ENCODE measurements at places on chromosomes 4 and X.

DNA sequence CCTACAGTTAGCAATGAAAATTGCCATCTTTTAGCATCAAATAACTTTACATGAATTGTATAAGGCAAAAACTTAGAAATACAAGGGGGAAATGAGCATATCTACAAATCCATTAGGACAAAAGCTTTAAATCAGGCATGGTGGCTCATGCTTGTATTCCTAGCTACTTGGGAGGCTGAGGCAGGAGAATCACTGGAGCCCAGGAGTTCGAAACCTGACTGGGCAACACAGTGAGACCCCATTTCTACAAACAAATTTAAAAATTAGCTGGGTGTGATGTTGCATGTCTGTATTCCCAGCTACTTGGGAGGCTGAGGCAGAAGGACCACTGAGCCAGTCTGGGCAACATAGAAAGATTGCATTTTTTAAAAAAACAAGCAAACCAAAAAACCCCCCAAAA lies 61.3 kb downstream of the EIF4E start:
- DNase-seq: no peak

DNA sequence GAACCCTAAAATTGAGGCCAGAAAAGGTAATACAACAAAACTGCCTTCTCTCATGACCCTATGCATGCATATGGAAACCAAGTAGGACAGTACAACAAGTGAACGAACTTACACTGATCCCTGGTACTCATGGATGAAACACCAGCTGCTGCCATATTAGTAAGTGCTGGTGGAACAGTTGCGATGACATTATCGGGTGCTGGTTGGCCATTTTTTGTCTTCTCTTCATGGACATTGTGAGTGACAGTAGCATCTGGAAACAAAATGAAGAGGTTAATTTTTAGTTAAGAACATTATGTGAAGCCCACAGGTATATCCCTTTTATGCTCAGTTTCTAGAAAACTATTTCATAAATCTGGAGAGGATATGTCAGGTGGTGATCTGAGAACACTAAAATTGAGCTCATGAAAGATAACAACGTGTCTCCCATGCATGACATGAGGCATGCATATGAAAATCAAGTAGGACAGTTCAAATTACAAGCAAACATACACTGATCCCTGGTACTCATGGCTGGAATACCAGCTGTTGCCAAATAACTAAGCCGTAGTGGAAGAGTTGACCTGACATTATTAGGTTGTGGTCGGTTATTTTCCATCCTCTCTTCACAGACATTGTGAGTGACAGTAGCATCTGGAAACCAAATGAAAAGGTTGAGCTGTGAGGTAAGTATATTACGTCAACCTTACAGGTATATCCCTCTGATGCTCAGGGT lies 74.2 kb upstream of the CT45A1 start:
- DNase-seq: no peak

- DNase-seq: no peak
These were observed 43.4 kb downstream of the OSTC start for GRCh38 chr4:108693819-108694218.

DNA sequence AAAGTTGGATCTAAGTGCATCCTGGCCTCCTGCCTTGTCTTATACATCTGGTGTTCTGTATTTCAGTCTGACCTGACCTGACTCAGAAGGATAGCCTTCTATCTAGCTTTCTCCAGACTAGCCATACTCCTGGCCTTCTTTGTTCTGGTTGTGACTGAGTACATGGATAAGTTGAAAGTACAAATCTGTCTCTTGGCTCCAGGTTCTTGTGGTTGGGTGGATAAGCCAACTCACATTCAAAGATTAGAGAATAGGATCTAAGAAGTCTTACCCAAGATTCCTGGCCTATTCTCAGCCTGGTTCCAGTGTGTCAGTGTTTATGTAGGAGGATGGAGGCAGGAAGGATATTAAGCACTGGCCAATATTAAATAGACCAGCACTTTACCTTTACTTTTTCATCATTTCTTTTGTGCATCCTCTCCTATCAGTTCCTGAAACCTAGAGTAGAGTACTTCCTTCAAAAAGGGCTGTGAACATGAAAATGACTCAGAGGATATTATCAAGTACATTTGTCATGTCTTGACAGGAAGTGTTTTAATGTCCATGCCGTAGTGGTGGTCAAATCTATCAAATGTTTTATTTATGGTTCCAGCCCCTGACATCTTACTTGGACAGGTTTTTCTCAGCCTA lies 123.5 kb downstream of the IL15 start:
- DNase-seq: no peak

GRCh38 chr4:86959588-86960500 lies 25.0 kb downstream of the AFF1 start:
- DNase-seq: no peak

GRCh38 chrX:13538414-13538813 lies 31.0 kb upstream of the EGFL6 start:
- DNase-seq: no peak

- DNase-seq: no peak
These were observed 190.1 kb upstream of the GPRIN3 start for GRCh38 chr4:89497517-89498308.

DNA sequence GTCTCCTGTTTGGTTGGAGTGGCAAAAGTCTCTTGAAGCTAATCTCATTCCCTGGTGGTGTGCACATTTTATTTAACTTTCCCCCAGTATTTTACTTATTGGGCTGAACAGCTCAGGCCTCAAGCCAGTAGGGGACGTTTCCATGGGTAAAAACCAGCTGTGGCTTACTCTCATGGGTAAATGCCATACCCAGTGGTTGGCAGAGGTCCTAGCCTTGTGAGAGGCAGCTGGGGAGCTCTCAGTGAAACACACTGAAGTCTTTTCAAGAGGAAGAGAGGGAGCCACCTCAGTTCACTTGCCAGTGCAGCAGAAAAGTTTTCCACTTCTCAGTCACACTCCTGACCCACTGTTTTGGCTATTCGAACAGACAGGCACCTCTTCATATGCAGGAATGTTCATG lies 1964.2 kb downstream of the ARAP2 start:
- DNase-seq: no peak

GRCh38 chr4:4268776-4269175 lies 20.8 kb upstream of the TMEM128 start:
- DNase-seq: no peak

DNA sequence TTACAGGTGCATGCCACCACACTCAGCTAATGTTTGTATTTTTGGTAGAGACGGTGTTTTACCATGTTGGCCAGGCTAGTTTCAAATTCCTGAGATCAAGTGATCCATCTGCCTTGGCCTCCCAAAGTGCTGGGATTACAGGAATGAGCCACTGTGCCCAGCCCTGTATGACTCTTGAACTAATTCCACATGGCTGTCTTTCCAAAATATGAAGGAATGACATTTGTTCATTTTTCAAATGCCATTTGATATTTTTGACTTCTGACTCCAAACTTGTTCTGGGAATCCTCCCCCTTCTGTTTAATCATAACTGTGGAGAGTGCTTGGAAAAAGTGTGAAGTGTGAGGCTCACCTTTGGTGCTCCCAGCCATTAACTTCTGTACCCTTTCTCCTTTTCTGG lies 119.2 kb downstream of the NHS start:
- DNase-seq: no peak

- DNase-seq: no peak
These were observed 6.3 kb upstream of the LETM1 start for GRCh38 chr4:1862055-1862911.

GRCh38 chr4:132592850-132593249 lies 556.2 kb upstream of the PCDH10 start:
- no peak for DNase-seq

- DNase-seq: no peak
These were observed 100.7 kb upstream of the GRPR start for GRCh38 chrX:16022580-16023200.

DNA sequence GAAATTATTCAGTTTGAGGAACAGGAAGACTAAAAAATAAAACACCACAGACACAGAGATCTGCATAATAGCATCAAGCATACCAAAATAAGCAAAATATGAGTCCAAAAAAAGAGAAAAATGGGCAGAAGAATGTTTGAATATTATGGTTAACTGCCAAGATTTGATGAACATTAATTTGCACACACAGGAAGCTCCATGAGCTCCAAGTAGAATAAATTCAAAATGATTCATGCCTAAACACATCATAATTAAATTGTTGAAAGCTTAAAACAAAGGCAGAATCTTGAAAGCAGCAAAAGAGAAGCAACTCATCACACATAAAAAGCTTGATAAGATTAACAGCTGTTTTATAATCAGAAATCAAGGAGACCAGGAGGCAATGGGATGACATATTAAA lies 156.6 kb upstream of the ARSJ start:
- DNase-seq: no peak

- no peak for DNase-seq
These were observed 95.5 kb downstream of the PCDH7 start for GRCh38 chr4:30815685-30816084.

DNA sequence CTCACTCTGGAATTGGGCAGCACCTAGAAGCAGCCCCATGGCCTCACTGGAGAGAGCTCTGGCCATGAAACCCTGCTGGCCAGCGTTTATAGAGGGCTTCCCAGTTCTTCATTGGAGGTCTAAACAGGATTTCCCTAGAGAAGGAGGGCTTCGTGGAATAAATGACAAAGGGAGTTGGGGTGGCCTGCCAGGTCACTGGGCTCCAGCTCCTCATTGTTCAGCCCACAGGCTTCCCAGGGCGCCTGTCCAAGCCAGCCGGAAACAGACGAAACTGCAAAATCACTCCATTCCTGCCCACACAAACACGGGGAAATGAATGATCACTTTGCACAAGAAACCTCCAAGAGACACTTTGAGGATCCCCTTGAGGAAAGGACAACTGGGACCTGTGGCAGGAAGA lies 189.7 kb downstream of the TSPAN5 start:
- DNase-seq: no peak

DNA sequence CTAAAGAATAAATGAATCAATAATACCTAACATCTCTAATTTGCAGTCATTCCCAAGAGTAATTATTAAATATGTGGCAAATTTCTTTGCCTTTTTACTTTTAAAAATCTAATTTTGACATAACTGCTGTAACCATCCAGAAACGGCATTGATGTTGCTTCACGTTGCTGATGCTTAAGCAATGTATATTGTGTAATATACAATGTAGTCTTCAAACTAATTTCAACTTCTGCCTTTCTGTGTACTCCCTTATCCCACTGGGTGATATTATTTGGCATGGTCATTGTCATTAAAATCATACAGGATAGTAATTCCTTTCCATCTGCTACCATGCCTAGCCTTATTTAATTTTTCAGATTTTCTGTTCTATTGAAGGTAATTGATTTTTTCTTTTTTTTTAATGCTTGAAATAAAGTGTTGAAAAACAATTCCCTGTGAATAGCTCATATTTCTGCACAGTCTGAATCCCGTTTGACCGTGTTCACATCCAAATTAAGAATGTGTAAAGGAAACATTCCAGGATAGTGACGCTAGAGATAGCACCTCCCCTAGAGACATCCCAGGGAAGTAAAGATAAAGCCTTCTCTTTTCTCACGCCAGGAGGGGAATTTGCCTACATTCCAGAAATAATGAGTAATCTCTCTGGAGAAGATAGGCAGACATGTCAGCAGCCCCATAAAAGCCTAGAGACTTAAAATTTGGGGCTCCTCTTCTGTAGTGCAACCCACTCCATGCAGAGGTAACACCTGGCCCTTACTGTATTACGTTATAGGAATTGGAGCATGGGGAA lies 8.6 kb downstream of the FAM200B start:
- DNase-seq: no peak

- DNase-seq: no peak
These were observed 181.6 kb downstream of the UGT8 start for GRCh38 chr4:114780205-114780604.

DNA sequence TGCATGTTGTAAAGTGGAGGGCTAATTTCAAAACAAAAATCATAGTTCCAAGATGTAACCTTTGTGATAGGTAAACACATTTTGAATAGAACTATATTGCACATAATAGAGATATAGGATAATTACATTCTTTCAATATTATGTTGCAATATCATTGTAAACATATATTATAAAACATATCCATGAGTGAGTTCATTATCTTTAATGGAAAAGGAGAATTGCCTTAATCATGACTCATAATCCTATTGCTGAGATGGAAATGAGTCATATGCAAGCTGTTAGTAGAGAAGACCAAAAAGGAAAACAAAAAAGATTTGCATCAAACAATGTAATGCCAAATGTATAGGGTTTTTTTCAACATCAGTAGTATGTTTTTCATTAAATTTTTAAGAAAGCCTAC lies 73.7 kb upstream of the WDR44 start:
- no peak for DNase-seq

GRCh38 chrX:131812847-131813825 lies 210.0 kb upstream of the STK26 start:
- DNase-seq: peak; percentile 38

GRCh38 chrX:104432321-104432720 lies 133.7 kb upstream of the IL1RAPL2 start:
- DNase-seq: no peak

DNA sequence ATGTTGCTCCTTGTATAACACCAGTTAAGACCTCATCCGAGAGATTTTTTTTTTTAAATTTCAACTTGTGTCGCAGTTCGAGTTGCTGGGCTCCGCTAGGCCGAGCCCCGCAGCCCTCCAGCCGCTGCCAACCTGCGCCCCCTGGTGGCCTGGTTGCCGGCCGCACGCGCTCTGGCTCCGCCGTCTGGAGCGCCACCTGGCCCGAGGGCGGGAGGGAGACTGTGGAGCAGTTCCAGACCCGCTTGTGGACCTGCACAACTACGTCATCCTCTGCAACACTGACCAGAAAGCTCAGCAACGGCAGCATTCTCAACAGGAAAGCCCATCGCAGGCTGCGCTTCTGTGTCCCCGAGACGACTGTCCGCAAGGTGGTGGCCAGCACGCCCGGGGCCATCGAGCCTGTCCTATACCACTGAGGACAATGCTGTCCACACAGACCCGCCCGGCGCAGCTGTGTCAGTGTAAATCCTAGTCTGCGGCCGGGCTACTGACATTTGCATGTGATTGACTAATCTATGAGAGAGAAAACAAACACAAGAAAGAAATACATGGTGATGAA lies 39.1 kb downstream of the ARL9 start:
- DNase-seq: peak; percentile 76

GRCh38 chr4:151175233-151175632 lies 75.8 kb downstream of the RPS3A start:
- no peak for DNase-seq

DNA sequence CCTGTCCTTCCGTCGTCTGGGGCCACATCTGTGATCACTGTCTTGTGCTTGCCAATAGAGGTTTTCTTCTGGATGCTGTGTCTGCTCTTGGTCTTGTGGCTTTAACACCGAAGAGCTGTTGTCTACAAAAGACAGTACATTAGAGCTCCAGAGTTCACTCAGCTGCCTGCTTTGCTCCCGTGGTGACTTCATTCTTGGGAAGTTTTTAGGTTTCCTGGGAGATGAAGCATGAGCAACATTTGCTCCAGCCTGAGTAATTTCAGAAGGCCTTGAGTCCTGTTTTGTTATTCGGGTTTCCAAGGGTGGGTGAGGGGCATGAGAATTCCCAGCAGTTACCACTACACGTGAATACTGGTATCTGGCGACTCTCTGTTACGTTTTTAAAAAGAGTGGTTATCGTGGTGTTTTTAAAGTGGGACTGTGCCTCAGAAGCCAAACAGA lies 189.2 kb downstream of the SHROOM3 start:
- no peak for DNase-seq

- no peak for DNase-seq
These were observed 929 bp downstream of the MAB21L2 start for GRCh38 chr4:150582873-150583286.
